ENCODE measurements at places on chromosomes 1 and 21.

DNA sequence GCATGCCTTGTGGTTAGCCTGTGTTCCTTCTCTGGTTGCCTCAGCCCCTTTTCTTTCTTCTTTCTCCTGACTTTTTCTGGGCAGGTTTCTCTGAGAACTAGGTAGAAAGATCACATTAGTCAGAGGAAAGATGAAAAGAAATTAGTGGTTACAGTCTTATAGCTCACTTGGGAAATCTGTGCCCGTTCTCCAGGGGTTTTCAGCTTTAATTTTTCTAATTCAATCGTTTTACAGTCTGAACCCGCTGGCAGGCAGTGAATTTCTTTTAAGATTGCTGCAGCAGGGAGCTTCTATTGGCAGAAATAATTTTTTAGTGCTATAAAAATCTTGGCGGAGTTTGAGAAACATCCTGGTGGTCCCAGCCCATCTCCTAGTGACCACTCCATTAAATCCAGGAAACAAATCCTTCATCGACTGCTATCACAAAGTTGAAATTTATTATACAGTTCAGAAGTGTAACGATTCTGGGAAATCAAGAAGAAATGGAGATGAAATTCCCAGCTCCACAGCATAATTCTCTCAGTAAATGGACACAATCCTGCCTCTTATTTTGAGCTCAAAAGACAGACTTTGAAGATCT is 113.1 kb downstream of the PCP4 start:
- no peak for DNase-seq

- DNase-seq = no peak
These were observed 475.3 kb upstream of the ADGRL2 start for GRCh38 chr1:81325397-81325796.

GRCh38 chr1:20896826-20897225 is 109.7 kb upstream of the HP1BP3 start:
- DNase-seq = no peak

DNA sequence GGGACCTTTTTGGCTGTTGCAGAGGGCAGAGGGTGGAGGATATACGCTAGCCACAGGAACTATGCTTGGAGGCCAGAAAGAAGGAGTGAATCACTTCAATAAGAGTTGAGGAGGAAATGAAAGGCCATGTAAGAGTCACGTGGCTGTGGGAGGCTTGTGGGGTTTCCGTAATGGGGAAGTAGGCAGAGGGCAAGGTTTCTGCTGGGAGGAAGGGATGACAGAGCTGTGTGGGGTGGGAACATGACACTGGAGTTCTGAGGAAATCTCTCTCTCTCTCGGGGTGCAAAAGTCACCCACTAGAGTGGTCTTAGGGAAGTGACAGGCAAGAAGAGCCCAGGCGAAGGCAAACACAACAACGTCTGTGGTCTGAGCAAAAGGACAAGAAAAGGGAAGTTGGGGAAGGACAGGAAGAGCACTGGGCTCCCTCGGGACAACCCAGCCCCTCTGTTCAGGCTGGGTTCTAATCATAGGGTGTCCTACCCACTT is 3.9 kb upstream of the CD1C start:
- no peak for DNase-seq

GRCh38 chr1:152018537-152018936 is 18.3 kb downstream of the S100A11 start:
- no peak for DNase-seq

DNA sequence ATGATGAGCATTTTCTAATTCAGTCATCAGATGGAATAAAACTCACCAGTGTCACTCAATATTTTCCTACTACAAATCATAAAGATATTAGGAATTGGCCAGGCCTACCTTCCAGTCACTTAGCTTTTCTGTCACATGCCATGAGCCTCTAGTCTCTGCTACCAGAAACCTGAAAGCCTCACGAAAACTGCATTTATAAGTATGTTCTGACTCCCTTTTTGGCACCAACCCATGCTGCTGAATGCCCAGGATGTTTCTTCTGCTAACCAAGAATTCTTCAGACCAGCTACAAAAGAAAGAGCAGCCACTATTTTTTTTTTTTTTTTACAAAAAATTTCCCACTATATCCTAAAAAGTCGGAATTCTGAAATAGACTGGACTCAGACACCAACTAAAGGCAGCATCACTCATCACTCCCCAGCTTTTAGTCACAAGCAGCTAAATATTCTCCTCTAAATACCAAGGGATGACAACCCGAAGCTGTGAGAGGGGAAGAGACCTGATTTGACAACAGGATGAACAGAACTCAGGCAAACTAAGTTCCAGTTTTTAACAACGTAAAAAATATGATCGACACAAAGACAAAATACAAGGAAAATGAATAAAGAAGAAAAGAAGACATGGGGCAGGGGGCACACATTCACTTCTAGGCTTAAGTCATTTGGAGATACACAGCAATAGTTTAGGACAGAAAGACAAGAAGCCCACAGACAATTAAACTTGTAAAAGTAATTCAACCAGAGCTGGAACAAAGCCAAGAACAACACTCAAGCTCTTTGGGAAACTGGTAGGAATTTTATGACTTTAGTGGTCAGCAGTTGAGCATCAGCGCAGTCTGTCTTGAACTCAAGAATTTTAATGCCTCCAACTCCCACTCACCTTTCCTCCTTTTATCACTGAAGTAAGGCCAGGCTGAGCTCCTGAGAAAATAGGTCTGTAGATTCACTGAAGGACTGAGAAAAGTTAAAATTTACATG is 1.7 kb downstream of the DCAF8 start:
- no peak for DNase-seq

GRCh38 chr1:74613894-74614293 is 59.7 kb downstream of the ERICH3 start:
- DNase-seq = no peak

DNA sequence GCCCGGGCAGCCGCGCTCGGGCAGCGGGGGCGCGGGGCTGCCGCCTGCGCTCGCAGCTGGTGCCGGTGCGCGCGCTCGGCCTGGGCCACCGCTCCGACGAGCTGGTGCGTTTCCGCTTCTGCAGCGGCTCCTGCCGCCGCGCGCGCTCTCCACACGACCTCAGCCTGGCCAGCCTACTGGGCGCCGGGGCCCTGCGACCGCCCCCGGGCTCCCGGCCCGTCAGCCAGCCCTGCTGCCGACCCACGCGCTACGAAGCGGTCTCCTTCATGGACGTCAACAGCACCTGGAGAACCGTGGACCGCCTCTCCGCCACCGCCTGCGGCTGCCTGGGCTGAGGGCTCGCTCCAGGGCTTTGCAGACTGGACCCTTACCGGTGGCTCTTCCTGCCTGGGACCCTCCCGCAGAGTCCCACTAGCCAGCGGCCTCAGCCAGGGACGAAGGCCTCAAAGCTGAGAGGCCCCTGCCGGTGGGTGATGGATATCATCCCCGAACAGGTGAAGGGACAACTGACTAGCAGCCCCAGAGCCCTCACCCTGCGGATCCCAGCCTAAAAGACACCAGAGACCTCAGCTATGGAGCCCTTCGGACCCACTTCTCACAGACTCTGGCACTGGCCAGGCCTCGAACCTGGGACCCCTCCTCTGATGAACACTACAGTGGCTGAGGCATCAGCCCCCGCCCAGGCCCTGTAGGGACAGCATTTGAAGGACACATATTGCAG is 3.0 kb downstream of the ARTN start:
- DNase-seq = no peak

GRCh38 chr1:181324797-181325616 is 158.3 kb upstream of the CACNA1E start:
- DNase-seq = no peak

GRCh38 chr1:2594641-2595131 is 8.1 kb downstream of the PRXL2B start:
- DNase-seq = no peak

GRCh38 chr1:169421309-169421708 is 6.0 kb downstream of the CCDC181 start:
- DNase-seq = no peak

DNA sequence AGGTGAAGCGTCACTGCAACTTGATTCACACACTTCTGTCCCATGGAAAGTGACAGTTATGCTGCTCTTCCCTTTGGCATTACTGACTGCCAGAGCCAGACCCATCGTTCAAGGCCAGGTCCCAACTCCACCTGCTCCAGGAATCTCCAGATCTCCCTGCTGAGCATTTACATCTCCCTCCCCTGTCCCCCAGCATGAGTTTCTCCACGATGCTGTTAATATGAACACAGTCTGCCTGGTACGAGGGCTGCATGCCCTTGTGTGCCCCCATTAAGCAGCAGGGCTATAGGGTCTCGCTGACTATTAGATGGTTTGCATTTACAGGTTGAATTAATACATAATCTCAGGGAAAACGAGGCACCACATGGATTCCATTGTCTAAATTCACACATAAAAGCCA is 4.3 kb downstream of the F3 start:
- no peak for DNase-seq

- DNase-seq = no peak
These were observed 442 bp upstream of the AHCYL1 start for GRCh38 chr1:109984190-109984455.

GRCh38 chr1:96538883-96539282 is 182.7 kb upstream of the PTBP2 start:
- no peak for DNase-seq
